Putamen (tissue), 1 donor: ENCODE measurements at places on chromosomes 6 and 20.

DNA sequence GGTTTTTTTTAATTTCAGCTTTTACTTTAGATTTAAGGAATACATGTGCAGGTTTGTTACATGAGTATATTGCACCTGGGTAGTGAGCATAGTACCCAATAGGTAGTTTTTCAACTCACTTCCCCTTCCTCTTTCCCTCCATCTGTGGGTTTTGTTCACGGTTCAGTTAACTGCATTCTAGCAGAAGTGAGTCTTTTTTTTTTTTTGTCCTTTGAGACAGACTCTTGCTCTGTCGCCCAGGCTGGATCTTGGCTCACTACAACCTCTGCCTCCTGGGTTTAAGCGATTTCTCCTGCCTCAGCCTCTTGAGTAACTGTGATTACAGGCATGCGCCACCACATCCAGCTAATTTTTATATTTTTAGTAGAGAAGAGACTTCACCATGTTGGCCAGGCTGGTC, 8.7 kb downstream of the UBR2 start:
- DNase-seq: no peak

GRCh38 chr6:102023977-102024657, 630.6 kb downstream of the GRIK2 start:
- DNase-seq: no peak

- no peak for DNase-seq
Measured at GRCh38 chr6:105907991-105908390, 178.1 kb upstream of the PRDM1 start.

GRCh38 chr6:169205176-169206160, 48.2 kb downstream of the THBS2 start:
- DNase-seq: no peak

DNA sequence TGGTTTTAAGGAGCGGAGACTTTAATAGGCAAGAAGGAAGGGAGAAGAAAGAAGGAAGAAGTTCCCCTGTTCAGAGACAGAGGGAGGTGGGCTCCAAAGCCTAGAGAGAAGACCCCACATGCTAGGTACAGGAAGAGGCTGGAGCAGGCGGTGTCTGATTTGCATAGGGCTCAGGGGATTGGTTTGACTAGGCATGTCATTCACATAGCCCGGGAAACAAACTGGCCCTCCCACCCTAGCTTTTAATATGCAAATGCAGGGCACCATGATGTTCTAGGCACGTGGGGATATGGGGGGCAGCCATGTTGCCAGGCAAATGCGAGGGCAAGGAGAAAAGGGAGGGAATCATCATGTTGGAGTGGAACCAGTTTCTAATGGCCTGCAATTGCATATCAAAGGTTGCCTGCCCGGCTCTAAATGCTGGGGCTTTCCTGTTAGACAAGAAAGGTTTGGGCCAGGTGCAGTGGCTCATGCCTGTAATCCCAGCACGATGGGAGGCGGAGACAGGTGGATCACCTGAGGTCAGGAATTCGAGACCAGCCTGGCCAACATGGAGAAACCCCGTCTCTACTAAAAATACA, 34.3 kb upstream of the AGPAT4 start:
- DNase-seq: no peak

DNA sequence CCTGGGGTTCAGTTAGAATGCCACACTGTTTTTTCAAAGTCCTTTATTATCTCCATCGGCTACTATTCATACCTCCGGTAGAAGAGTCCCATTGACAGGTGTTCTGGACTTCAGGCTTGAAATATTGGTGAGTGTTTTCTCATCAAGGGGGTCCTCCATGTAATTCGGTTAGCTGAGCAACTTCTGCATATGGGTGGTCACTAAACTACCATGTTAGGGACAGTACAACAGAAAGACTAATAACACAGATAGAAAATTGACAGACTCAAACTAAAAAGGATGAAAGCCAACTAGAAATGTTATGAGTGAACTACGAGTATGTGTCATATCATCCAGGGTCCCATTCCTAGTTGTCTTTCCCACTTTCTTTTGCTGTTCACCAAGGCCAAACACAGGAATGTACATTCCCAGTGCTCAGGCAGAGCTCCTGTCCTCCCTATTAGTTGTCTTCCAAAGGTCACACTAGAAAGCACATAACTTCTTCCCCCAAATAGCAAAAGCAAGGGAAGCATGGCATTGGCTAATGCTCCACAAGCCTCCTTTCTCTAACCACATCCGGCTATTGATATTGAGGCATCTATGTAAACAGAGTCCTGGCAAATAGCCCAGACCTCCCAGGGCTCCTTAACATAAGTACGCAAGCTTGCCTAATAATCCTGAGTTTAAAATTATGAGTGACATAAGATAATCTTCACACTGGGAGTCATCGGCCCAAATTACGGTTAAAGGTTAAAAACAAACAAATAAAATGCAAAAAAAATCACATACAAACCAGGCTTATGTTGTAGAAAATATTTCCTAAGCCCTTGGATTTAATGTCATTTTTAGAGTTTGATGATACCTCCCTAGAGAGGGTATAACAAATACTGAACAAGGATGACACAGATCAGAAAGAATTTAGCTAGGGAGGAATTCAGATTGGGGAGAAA, 13.2 kb downstream of the CCN2 start:
- DNase-seq: no peak

GRCh38 chr6:89133981-89134380, 11.9 kb upstream of the PM20D2 start:
- DNase-seq: no peak

DNA sequence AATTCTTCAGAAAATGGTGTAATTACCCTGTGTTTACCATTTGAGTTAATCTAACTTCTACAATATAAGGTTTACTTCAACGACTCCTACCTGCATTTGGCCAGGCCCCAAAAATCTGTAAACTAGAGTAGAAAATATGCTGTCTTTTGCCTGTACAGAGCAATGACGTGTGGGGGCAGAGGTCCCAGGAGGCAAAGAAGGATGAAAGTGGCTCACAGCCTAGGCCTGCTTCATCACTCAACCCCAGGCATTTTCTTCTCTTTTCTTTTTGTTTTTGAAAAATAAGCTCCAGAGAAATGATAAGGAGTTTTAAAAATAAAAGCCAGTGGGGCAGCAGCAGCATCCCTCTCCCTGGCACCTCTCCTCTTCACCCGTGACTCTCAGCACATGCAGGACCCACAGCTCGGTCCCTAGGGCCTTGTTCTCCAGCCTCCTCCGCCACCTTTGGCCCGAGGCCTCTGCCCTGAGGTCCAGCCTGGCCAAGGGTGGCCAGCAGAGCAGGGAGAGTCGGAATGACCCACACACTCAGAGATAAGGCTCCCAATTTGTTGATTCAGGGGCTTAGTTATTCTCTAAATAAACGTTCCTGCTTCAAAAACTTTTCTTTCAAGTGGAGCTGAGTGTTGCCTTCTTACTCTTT, 310.3 kb upstream of the RNF24 start:
- DNase-seq: no peak

DNA sequence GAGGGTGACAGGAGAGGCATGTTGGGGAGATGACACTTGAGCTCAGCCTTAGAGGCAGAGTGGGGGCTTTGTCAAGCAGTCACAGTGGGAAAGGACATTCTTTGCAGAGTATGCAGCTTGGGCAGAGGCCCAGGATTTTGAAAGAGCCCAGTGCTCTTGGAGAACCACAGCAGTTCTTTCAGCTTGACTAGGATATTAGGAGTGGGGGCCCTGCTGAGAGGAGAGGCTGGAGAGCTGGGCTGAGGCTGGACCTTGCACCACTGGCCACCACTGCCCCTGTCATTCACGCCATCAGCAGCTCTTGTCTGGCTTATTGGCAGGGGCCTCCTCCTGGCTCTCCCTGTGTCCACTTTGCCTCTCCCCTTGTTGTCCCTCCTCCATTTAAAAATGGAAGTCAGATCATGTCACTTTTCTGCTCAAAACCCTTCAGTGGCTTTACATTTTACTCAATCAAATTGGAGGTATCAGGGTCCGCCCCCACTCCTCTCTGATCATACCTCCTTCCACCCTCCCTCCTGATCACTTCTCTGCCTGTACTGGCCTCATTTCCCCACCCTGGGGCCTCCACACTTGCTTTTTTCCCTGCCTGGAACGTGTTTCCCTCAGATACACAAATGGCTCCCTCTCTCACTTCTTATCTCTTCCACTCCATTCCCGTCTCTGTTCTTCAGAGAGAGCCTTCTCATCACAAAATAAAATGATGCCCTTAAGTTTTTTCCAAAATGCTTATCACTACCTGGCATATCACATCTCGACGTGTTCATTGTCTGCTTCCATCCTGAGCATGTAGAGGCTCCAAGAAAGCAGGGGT, 10.5 kb downstream of the MANBAL start:
- DNase-seq: no peak
